Stimulated activated CD4-positive, alpha-beta T cell treated with anti-CD3 and anti-CD28 coated beads, Interleukin-1b, Interleukin-23, amount 100 ng/mL, for 4 hours (primary cell): ENCODE measurements at places on chromosomes 1 and 21.

DNA sequence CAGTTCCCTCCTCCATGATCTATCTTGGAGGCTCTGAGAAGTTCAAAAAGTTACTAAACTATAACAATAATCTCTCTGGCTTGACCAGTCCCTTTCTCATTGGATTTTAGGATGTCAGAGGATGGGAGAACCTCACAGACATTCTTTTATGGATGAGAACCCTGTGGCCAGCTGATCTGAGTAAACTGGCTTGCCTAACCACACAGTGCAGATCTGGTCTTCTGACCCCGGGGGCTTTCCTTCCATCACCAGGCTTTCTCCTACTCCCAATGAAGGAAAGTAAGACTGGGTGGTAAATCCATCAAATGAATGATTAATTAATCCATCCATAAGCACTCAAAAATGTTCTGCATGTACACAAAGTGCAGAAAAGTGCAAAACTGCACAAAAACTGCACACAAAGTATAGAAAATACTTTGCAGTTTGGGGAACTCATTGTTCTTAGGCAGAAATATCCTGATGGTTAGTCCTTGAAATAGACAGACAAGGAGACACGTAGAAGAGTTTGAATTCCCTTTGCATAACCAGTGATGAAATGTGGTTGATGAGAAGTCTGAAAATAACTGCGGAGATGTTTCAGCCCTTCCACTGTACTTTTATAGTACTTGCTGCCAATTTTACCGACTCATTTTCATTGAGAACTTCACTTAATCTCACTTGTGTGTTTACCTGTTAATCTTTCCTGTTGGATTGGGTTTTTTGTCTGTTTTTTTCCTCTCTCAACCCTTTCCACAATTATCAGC lies 2.5 kb upstream of the F3 start:
- no peak for DNase-seq

- no peak for DNase-seq
Observed at GRCh38 chr1:228082918-228083870, 686 bp downstream of the ARF1 start.

- no peak for DNase-seq
Observed at GRCh38 chr1:164823486-164824279, 264.7 kb downstream of the PBX1 start.

GRCh38 chr1:179366093-179366800 lies 476 bp downstream of the AXDND1 start:
- DNase-seq = no peak

- no peak for DNase-seq
Observed at GRCh38 chr1:243819438-243819839, 30.6 kb downstream of the AKT3 start.
